ENCODE measurements at places on chromosomes 4 and X.

DNA sequence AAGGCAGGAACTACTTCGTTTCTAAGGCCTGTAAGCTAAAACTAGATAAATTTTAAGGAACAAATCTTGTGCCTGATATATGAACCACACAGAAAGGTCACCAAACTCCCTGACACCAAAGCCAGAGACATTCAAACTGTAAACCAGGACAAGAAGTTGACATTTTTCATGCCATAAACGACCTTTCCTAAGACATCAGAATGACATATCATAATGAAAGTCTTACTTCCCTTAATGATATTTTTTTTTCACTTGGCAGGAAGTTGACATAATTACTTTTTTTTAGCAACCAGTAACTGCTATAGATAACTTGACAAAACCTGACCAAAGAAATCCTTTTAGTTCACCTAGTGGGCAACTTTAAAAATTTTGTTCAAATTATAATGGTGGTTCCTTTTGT is 231.5 kb upstream of the AGTR2 start:
- no peak for DNase-seq

GRCh38 chr4:11623726-11624037 is 195.0 kb upstream of the HS3ST1 start:
- DNase-seq, result no peak

- no peak for DNase-seq
These were observed 18.8 kb downstream of the MSANTD1 start for GRCh38 chr4:3267576-3268394.

GRCh38 chr4:26484032-26484515 is 6.2 kb downstream of the CCKAR start:
- DNase-seq, result no peak

DNA sequence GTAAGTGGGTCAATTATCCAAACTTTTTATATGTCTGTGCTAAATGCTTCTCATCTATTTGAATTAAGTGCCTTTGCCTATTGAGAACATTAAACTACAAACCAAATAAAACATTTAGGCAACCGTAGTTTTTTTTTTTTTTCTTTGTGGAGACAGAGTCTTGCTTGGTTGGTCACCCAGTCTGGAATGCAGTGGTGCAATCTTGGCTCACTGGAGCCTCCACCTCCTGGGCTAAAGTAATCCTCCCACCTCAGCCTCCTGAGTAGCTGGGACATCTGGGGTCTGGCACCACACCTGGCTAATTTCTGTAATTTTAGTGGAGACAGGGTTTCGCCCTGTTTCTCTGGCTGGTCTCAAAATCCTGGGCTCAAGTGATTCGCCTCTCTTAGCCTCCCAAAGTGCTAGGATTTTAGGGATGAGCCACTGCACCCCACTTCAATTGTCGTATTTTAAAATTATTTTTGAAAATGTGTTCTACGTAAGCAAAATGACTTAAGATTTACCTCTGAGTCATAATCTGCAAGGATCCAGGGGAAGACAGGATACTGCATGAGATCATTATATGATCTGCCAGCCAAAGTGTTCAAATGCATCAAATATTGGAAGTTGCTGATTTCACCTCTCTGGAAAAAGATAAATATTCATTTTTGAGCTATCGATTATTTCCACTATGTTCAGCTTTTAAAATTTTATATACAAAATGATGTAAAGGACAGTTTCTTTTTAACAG is 125.6 kb downstream of the CDS1 start:
- DNase-seq, result peak; percentile 49

- DNase-seq, result peak; percentile 65
These were observed 1825.1 kb upstream of the IGFBP7 start for GRCh38 chr4:58935332-58935731.

DNA sequence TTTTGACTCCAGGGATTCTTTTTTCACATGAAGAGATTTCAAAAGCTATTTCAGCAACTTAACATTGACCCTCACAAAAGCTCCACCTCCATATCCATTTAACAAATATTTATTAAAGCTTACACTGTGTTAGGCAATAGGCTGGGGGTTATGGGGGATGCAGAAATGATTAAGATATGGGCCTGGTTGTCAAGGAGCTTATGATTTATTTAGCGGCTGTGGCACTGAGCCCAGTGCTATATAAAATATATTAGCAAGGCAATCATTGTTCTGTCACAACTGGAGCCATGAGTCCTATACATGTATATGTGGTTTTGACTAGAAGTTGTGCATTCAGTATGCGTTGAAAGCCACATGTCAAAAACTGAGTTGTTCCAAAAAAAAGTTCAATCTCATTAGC is 131.1 kb downstream of the GPC3 start:
- DNase-seq, result no peak
